Activated CD8-positive, alpha-beta T cell treated with anti-CD3 and anti-CD28 coated beads for 36 hours (primary cell): ENCODE measurements at places on chromosomes 13 and 19. TPM values are rescaled to one million over a fixed set of nuclear protein-coding genes. Genes with fewer than 3 reads are reported as not detected.

Gene KLK15
- total RNA-seq, result not detected

Gene B3GNT3
- not detected for total RNA-seq

Gene PROZ
- not detected for total RNA-seq

Gene INSL3
- 5.9 TPM for total RNA-seq

Gene FLT3LG
- 61.2 TPM for total RNA-seq

Gene ZIC2
- not detected for total RNA-seq

Gene LRRC63
- total RNA-seq, result 0.47 TPM

Gene ZNF17
- total RNA-seq, result 5.7 TPM

Gene NKG7
- total RNA-seq, result 283 TPM

Gene TUBA3C
- total RNA-seq, result not detected

Gene POGLUT2
- total RNA-seq, result 4.2 TPM

Gene NFIX
- 5.0 TPM for total RNA-seq

Gene GGACT
- 4.0 TPM for total RNA-seq

Gene MAMSTR
- total RNA-seq, result 1.0 TPM
